NCI-H1048 (cell line): ENCODE measurements at places on chromosomes 5 and 9.

DNA sequence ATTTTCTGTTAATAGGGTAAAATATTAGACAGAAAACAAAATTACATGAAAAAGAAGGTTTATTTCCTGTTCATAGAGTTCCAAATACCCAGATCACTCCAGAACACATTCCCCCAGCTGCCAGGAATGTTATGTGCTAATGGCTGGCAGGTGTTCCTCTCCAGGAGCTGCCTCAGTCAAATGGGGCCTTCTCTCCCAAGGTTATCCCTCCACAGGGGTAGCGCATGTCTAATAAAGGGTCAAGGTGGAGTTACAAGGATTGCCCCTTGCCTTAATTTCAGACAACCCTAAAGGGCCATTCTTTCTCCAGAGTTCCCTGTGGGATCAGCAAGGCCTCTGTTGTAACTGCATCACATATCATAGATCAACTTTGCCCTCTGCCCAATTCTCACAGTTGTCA, 148.6 kb upstream of the PLPPR1 start:
- DNase-seq = no peak

DNA sequence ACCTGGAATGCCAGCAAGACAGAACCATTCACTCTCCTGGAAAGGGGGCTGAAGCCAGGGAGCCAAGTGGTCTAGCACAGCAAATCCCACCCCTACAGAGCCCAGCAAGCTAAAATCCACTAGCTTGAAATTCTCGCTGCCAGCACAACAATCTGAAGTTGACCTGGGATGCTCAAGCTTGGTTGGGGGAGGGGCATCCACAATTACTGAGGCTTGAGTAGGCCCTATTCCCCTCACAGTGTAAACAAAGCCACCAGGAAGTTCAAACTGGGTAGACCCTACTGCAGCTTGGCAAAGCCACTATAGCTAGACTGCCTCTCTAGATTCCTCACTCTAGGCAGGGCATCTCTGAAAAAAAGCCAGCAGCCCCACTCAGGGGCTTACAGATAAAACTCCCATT, 17.3 kb downstream of the RIGI start:
- DNase-seq = no peak

DNA sequence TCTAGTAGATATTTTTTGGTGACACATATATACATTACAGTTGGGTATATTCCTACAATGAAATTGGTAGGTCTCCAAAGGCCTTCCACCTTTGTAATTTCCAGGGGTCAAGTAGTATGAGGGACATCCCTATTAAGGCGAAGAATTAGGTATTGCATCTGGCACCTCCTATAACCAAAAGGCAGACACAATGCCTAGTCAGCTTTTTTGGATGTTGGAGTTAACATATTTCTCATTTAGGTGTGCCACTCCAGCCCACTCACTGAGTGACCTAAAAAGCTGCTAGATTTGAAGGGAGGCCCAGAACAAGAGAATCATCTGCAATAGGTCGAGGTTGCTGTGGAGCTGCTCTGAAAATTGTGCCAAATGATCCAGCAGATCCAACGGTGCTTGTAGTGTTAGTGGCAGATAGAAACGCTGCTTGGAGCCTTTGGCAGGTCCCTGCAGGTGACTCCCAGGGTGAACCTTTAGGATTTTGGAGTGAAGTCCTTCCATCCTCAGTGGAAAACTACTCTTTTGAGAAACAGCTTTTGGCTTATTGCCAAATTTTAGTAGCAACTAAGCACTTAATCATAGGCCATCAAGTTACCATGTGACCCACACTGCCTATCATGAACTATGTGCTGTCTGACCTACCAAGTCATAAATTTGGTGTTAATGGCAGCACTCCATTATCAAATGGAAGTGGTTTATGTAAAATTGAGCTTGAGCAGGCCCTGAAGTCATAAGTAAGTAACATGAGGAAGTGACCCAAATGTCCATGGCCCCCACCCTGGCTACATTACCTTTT, 15.7 kb upstream of the FNIP1 start:
- no peak for DNase-seq

- DNase-seq = peak; percentile 3
Observed at GRCh38 chr5:65482736-65483545, 1.2 kb upstream of the ADAMTS6 start.

GRCh38 chr5:146076028-146076427, 29.3 kb downstream of the PLAC8L1 start:
- no peak for DNase-seq

- no peak for DNase-seq
Observed at GRCh38 chr5:75368391-75368790, 31.4 kb downstream of the HMGCR start.

- no peak for DNase-seq
Observed at GRCh38 chr9:107386396-107386795, 103.2 kb downstream of the KLF4 start.

- DNase-seq = no peak
Observed at GRCh38 chr5:175657593-175658271, at the start of gene HRH2. Gene HRH2, plus strand, starts transcription at chr5:175658071. Its CDS starts 25,163 bp downstream, at chr5:175683234.

DNA sequence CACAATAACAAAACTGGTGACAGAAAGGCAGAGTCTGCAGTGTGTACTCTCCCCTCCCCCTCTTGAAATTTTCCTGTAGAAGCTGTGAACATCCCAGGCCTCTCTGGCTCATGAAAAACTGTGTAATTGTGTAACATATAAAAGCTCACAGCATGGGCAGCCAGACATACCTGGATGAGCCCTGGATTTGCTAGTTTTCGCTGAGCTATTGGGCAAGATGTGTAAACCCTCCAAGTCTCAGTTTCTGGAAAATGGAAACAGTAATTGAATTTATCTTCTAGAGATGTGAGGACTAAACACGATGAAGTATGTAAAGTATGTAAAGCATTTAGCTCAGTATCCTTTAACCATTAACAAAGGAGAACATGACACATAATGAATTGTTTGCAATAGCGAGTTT, 143.2 kb upstream of the ANKH start:
- DNase-seq = no peak

DNA sequence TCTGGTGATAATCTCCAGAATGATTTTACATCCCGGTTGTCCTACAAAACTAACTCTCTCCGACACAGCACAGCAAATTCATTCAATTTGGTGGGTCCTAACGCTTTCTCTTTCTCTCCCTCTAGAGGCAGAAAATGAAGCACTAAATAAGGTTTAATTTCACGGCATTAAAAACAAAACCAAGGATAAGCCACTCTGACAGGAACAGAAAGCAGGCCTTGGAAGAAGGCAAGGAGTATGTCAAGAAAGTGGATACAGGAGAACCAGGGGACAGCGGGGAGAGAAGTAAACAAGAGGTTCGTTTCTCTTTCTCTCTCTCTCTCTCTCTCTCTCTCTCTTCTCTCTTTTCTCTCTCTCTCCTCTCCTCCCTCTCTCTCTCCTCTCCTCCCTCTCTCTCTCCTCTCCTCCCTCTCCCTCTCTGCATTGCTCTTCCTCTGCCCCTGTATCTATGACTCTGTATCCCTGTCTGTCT, 49.8 kb downstream of the EBF1 start:
- no peak for DNase-seq

DNA sequence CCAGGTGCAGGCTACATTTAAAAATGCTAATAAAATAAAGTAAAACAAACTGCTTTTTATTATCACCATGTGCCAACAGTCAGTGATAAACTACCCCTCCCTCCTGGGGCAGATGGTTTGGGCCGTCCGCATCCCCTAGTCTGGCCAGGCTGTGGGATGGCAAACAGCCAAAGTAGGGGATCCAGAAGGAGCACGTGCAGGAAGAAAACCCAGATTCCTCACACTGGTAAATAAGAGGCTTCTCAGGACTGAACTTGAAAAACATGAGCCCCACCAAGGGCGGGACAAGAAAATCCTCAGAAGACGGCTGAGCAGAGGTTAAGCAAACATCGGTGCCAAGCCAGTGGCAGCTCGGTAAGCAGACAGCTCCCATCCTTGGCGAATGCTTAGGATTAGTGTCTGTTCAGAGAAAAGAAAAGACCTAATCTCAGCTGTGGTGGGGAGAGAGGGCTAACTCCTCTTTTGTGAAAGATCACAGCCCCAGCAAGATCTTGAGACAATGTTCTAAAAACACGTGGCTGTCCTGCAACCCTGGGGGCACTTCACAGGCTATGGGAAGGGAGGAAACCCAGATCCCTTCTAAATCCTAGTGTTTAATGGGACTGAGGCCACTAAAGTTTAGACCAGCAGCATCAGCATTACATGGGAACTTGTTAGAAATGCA, 46.5 kb upstream of the GDNF start:
- no peak for DNase-seq

GRCh38 chr9:90942555-90942954, 140.9 kb downstream of the SYK start:
- no peak for DNase-seq

- DNase-seq = no peak
Observed at GRCh38 chr5:149265597-149265996, 6.1 kb upstream of the AFAP1L1 start.

DNA sequence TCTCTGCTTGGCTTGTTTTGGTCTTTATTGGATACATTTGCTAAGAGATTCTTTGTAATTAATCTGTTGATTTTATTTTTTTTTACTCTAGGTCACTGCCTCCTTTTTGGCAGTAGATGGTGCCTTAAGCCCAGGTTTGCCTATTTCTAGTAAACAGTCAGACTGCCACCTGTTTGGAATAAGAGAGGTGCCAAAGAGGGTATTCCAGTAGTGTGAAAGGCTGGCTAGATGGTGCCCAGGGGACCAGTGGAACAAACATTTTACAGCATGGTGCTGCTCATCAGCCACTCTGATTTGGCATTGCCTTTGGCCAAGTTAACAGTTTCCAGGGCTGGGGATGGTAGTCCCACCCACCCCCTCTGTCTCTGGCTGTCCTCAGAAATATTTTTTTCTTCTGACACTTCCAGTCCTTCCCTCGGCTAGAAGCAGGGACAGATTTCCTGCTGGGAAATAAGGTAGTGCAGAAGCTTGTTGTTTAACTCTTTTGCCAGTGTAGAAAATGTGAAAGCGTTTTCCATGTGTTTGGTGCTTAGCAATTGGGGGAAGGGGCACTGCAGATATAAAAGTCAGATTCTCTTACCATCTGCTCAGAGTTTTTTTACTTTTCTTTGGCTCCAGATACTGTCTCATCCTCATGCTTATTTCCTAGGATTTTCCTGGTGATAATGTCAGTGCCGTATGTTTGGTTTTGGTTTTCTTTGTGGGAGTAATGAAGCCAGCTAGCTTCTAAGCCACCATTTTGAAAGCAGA, 36.6 kb upstream of the FBXL7 start:
- no peak for DNase-seq

DNA sequence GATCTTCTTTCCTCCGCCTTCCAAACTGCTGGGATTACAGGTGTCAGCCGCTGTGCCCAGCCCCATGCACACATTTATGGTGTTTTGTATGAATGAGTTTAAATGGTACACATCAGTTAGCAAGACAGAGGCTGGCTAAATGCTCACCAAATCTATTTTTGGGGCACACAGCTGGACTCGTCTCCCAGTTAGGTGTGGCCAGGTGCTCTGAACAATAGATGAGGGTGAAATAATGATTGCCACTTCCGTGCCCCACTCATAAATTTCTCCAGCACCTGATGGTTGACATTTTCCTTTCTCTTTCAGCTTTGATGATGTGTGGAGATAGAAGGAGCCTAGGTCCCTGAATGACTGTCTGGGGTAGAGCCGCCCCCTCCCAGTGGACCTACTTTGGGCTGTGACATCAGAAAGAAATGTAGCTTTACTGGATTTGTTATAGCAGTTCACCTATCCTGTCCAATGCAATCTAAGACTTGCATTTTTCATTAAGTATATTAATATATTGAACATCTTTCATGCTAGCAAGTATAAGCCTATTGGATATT, 8.6 kb upstream of the RAPGEF1 start:
- DNase-seq = no peak

DNA sequence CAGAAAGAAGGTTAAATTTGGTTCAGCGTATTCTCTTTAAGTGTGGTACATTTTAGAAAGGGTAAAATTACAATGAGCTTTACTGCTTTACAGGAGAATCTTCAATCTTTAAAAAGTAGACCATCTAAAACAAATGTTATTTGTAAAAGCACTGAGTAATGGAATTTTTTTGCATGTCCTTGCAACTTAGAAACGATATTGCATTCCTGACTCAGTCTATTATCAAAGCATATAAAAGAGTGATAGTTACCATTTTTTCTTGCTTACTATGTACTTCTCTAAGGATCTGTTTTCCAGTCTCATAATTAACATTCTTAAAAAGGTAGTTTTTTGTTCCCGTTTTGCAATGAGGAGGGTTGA, 55.5 kb upstream of the TNFAIP8 start:
- no peak for DNase-seq

- no peak for DNase-seq
Observed at GRCh38 chr5:65061974-65062353, 293.2 kb downstream of the CWC27 start.

DNA sequence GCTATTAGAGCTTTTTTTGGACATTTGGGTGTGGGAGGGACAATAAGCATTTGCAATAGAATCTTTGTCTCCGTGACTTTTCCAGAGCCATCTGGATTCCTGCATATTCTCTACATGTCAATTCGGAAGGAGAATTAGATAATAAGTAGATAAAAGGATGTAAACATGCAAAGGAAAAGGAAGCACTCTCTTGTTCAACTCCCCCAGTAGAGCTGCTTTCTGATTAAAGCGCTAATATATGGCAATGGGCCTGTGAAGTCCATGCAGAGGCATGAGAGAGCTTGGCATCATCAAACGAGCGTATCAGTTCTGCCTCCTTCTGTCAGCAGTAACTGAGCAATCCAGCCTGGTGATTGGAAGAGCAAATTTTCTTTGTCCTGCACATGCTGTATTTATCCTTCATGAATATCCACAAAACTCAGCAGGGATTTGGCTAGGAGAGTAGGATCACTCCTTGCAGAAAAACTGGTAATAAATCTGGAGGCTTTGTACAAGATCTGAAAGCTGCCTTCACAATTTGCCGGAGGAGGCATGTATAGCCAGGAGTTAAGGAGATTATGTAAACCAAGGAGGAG, 1752.9 kb downstream of the MAT2B start:
- no peak for DNase-seq

DNA sequence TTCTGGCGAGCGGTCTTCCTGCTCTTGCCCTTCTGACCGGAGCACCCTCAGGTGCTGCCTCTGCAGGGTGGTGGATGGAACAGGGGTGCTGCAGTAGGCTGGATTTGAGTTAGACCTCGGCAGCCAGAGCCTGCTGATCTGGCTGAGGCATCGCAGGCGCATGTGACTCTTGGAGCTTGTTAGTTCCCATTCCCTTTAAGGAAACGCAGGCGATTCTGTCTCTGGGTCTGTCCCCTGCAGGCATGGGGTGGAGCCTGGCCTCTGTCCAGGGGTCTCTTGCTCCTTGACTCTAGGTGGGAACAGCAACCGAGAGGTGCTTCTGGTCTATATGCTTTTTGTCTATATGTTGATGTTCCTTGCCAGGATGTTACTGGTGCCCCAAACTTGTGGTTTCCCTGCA, 3.1 kb downstream of the WNK2 start:
- DNase-seq = no peak

GRCh38 chr5:760363-761058, 24.0 kb downstream of the ZDHHC11B start:
- DNase-seq = no peak

- no peak for DNase-seq
Observed at GRCh38 chr5:13766236-13766635, 178.3 kb downstream of the DNAH5 start.

DNA sequence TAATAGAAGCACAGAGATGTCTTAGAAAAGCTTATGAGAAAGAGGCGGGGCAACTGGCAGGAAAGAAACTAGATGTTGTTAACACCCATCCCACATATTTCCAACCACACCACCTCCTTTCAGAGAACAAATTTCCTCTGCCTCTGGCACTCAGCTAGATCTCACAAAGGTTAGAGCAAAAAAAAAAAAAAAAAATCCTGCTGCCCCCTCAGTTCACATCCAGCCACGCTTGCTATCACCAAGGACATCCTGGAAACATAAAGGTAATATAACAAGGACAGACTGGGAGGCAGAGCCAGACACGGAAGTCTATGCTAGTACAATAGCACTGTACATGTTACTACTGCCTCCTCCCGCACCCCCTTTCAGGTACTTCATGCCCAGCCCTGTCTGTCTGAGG, 238.0 kb upstream of the PTGER4 start:
- DNase-seq = no peak
